ENCODE measurements at places on chromosomes 5 and 9.

DNA sequence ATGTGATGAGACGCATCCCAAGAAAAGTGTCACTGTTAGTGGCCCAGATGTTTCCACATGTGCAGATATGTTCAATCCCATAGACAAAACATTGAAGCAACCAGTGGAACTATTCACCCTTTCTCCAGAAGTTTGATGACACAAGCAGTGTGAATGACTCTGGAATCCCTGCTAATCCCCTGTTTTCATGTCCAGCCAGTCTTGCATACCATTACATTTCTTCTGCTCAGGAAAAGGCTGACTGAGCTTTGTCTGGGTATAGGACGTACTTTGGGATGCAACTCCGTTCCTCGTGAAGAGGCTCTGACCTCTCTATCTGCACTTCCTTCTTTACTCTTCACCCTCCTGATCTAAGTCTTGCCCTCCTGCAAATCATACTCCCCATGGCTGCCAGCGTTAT is 172.4 kb downstream of the NTRK2 start:
- DNase-seq, result no peak

DNA sequence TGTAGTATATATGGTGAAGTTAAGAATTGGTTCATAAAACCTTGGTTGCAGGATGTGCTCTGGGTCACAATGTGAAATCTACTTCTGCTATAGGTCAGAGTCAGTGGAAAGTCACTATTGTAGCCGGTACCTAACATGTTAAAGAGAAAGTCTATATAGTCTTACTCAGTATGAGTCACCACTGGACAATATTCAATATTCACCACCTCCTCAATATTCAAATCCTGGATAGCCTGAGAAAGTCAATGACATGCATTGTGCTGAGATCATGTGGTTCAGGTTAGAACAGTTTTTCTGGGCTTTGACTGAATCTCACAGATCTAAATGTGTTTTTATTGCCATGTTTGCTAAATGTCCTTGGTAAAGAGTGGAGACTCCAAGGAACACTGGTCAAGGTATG is 108.8 kb downstream of the HMHB1 start:
- DNase-seq, result peak; percentile 74

DNA sequence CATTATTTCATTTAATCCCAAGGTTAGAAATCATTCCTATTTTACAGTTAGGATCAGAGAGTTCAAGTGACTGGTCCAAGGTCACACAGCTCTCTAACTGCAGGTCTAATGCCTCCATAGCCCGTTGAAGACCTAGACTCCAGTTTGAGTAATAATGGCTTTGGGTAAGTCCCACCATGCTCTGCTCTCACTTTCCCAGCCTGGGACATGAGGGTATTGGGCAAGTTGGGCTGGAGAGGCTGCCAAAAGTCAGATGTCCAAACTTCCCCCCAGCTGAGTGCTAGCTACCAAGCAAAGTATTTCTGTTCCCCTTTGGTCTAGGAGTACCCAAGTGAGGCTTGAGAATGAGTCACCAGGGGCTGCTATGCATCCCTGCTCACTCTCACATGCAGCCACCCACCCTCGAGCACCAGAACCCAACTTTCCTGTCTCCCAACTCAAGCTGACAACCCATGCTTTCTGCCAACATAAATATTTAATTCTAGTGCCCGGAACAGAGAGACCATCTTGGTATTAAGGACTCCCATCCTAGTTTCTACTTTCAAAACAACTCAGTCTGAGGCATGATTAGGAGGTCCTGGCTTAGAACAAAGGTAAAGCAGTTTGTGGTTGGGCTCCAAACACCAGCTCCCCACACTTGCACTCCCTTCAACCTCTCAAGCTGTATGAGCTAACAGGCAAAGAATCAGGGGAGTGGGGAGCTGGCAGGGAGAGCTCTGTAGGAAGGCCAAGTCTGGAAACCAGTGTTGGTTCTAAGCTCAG is 236.5 kb upstream of the TRIM32 start:
- DNase-seq, result peak; percentile 69

DNA sequence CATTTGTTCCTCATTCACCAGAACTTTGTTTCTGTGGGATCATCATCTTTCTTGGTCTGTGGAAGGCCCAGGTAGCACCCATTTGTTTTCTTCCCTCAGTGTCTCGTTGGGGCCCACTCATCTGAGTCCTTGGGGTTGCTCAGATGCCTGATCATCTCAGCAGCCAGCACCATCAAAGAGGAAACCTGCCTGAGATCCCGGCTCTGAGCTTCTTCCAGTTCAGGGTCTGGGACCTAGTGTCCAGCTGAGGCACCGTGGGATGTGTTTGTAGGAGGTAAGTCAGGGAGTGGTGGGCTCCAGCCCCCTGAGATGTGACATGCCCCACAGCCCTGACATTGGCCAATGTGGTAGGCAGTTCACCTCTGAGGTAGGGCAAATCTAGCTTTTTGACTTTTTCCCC is 9.4 kb upstream of the CD180 start:
- DNase-seq, result no peak

DNA sequence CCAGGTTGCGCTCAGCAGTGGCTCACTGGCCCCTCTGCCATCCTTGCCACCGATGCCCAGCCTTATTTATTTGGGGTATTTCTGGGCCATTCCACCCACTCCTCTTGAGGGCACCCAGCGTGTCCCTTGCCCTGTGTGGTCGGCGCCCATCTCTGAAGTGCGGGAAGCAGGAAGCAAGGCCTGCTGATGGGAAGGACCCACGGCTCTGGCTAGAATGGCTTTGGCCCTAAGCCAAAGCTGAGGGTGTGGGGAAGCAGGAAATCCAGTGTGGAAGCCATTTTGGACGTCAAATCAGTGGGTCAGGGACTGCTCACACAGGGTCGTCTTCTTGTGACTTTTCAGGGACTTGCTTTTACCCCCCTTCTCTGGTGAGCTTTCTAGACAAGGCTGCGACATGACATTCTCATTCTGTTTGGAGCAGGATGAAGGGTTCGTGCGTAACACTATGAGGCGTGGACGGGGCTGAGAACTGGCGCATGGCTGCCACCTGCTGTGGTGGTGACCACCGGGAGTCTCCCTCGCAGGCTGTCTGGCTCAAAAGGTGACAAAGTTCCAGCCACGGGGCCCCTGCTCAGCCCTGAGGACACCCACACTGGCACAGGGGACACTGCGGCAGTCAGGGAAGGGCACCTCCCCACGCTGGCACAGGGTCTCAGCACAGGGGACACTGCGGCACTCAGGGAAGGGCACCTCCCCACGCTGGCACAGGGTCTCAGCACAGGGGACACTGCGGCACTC is 50.7 kb upstream of the NKD2 start:
- peak; percentile 38 for DNase-seq

DNA sequence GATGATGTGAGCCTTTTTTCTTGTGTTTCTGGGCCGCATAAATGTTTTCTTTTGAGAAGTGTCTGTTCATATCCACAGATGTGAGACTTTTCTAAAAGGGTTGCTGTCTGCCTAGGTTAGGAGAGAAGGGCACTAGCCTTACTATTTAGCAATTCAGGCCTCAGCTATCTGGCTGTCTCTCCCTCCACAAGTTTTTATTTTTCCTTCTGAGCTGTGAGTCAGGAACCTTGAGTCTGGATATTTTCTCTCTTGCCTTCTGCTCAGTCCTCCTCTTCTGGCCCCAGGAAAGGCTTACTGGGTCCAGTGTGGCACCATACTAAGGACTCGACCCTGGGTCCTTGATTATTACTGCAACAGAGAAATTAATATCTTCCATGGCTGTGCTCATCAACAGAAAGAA is 187.6 kb downstream of the CSNK1G3 start:
- DNase-seq, result no peak

DNA sequence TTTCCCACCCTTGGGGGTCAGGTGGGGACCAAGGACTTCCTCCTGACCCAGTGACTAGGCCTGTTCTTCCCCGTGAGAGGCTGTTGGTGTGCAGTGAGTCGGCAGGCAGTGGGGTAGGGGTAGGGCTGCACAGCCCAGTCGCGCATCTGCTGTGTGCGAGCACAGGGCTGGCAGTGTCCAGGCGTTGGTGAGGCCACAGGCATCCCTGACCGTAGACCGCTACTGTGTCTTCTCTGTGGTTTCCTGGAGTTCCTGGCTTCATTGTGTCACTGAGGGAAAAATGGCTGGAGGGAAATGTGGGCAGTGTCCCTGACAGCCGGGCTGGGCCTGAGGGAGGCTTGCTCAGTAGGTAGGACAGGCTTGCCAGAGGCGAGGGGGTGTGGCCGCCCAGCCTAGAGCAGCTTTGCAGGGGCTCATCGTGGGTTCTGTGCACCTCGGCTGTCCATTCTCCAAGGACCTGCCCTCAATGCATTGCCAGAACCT is 95.4 kb downstream of the CACNA1B start:
- DNase-seq, result no peak

- no peak for DNase-seq
Observed at GRCh38 chr5:144458216-144458615, 287.5 kb downstream of the KCTD16 start.

DNA sequence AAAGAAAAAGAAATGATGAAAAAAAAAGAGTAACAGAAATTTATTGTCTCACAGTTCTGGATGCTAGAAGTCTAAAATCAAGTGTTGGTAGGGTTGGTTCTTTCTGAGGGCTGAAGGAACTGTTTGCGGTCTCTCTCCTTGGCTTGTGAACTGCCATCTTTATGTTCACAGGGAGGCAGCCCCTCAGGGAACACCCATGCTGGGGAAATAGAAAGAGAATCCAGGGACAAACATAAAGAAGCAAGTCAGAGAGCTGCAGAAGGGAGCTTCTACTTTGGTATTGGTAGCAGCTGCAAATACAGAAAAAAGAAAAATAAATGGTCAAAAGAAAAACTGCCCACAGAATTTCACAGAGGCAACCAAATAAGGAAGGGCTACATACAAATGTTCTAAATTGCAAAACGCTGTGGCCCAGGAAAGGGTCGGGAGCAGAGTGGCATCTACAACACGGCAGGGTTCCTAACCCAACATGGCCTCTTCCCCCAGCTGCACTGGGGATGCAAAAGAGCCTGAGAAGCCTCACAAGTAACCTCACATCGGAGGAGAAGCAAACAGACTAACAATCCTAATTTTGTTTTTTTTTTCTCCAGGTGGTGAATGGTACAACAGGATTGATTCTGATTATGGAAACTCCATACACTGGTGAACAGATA is 37.4 kb downstream of the ELOVL7 start:
- DNase-seq, result no peak

DNA sequence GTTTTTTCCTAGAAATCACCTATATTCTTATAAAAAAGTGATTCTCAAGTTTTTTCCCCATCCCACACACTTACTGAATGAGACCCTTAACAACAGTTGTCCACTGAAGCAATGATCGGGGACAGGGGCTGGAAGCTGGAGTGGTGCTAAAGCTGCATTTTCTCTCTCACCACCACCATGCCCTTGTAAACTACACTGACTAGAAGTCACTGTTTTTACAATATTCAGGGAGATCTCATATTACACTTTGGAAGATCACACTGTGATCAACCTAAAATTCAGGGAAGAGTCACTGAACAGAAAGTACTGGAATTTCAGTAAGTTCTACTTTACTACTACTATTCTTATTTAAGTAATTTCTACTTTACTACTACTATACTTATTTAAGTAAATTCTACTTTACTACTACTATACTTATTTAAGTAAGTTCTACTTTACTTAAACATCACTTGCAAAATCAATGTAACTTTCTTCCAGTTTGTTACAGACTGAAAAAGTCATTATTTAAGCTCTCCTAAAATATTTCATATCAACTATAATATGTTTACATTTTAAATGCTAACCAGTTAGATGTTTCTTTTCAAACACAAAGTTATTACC is 164.3 kb downstream of the AGTPBP1 start:
- no peak for DNase-seq

DNA sequence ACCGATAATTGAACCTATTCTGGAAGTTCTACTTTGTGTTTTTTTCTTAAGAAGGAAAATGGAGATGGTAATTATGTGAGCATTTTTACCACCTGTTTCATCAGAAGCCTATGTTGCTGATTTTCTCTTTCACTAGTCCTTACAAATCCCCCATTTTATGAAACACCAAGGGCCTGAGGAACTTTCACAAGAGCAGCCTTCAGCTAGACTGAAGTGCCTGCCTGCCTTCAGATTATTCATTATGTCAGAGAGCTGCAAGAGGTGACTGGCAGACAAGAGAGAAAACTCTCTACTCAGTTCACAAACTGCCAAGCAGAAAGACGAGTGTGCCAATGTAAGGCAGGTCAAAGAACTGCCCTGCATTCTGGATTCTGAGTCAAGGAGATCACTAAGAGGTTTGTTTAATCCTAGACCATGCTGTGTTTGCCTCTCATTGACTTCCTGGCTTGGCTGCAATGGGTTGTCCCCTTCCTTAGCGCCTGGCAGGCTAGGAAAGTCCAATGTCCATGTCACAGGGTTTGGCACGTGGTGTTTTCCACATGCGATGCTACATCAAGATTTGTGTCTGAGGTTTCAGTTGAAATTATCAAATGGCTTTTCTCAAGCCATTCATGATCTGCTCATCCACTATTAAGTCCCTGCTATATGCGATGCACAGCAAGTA is 143.3 kb downstream of the CDC42SE2 start:
- DNase-seq, result no peak

- DNase-seq, result no peak
Observed at GRCh38 chr5:86664173-86664572, 46.4 kb downstream of the COX7C start.

DNA sequence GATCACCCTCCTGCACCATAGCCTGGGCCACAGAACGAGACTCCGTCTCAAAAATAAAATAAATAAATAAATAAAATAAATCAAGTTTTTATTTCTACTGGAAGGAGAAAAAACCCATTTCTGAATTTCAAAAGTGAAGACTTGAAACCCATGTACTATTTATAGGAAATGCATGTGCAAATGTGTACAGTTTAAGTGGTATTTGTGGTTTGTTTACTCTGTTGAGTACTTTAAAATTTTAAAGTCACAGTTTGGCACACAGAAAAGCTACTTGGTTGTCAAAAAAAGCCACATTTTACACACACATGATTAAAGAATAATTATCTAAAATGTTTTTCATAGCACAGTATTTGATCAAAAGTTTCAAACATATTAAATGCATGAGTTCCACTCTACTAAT is 43.6 kb downstream of the NR3C1 start:
- DNase-seq, result no peak

GRCh38 chr5:159878988-159879471 is 37.3 kb upstream of the ADRA1B start:
- DNase-seq, result peak; percentile 84

DNA sequence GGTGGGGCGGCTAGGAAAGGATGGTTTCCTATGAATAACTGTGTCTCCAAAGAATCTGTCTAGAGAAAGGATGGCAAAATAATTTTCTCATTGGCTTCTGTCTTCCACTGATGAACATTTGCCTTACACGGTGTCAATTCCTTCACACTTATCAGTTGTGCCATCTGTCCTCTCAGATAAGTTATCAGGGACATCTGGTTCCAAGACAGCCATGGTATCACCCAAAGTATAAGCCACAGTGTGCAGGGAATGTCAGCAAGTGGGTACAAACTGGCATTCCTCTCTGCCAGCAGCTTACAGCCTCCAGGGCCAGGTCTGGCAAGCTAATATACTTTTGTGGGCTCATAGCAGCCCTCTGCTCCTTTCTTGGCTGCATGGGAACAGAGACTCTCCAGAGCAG is 1092.0 kb downstream of the EFNA5 start:
- no peak for DNase-seq

- DNase-seq, result no peak
Observed at GRCh38 chr5:170533383-170533782, 29.6 kb downstream of the KCNIP1 start.

GRCh38 chr5:53616939-53617549 is 56.6 kb downstream of the NDUFS4 start:
- DNase-seq, result no peak

GRCh38 chr9:90842996-90843395 is 41.4 kb downstream of the SYK start:
- no peak for DNase-seq

All from EL (cell line).